Neural progenitor cell (in vitro differentiated cells): ENCODE measurements at places on chromosomes 1 and 21.
A peak's percentile ranks its signal among the peaks of the same experiment; 100 is the strongest.

- no peak for DNase-seq
Measured at GRCh38 chr1:70140343-70140742, 65.0 kb downstream of the LRRC40 start.

- peak; percentile 40 for DNase-seq
Measured at GRCh38 chr1:205670150-205670446, 10.2 kb downstream of the SLC45A3 start.

GRCh38 chr1:153540394-153541361 lies at the start of gene S100A5:
S100A5 (minus strand) TSS chr1:153540934; CDS start chr1:153540191, 743 bp downstream.
- peak; percentile 1 for DNase-seq

GRCh38 chr1:84347932-84348555 lies 46.5 kb downstream of the SAMD13 start:
- DNase-seq = no peak

- DNase-seq = no peak
Measured at GRCh38 chr1:27138368-27138767, 16.6 kb downstream of the SLC9A1 start.

DNA sequence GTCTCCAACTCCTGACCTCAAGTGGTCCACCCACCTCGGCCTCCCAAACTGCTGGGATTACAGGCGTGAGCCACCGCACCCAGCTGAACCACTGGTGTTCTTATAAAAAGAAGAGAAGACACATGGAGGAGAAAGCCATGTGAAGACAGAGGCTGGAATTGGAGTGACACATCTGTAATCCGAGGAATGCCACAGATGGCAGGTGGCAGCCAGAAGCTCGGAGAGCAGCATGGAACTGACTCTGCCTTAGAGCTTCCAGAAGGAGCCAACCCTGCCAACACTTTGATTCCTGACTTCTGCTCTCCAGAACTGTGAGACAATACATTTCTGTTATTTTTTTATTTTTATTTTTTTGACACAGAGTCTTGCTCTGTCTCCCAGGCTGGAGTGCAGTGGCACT lies 59.0 kb upstream of the ATP2B4 start:
- DNase-seq = no peak

DNA sequence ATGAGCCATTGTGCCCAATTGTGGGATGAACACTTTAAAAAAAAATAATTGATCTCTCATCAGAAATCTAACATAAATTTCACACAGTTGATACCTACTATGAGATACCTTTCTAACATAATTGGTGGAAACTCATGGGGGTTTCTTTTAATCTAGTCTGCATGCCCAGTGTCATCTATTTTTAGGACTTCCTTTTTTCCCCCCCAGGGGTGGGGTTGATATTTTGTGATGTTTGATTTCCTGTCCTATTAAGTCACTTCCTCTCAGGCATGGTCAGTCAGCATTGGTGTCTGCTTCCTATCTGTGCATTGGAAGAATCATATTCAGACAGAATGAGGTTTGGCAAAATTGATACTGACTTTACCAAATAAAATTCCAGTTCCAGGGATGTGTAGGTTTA lies 21.5 kb downstream of the NFYC start:
- DNase-seq = no peak

DNA sequence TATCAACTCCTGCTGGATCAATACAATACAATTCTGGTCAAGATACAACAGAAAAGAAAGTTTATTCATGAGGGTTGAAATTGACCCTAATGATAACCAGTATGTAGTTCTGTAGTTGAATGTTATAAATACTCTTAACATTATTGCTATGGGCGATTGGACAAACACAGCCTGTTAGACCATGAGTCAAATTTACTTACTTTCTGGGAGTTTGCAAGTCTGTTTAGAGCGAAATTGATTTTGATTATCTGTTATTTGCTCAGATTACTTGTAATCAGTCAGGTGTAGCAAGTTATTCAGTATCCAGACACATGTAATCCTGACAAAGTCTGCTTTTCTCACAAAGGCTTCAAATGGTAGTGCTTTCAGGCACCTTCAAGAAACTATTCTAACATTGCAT lies 216.6 kb upstream of the B3GALT2 start:
- DNase-seq = no peak

- DNase-seq = peak; percentile 48
Measured at GRCh38 chr1:52551507-52552235, 1.2 kb downstream of the TUT4 start.

DNA sequence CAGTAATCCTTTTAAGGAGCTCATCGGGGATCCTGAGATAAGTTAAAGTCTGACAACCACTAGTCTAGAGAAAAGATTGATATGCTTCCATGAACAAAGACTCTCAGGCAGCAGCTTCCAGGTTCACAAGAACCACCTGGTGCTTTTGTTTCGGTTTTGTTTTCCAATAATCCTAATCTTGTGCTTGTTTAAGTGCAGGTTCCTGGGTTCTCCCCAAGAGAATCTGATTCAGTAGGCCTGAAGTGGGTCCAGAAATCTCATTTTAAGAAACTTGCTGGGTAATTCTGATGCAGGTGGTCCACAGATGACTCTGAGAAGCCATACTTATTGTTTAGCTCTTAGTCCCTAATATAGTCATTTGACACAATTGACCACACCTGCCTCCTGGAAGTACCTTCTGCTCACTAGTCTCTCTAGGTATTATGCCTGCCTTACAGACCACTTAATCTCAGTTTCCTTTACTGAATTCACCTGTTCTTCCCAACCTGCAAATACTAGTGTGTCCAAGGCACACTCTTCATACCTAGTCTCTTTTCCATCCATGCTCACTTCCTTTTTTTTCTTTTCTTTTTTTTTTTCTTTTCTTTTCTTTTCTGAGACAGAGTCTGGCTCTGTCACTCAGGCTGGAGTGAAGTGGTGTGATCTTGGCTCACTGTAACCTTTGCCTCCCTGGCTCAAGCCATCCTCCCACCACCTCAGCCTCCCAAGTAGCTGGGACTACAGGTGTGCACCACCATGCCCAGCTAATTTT lies 20.5 kb upstream of the FRRS1 start:
- no peak for DNase-seq

DNA sequence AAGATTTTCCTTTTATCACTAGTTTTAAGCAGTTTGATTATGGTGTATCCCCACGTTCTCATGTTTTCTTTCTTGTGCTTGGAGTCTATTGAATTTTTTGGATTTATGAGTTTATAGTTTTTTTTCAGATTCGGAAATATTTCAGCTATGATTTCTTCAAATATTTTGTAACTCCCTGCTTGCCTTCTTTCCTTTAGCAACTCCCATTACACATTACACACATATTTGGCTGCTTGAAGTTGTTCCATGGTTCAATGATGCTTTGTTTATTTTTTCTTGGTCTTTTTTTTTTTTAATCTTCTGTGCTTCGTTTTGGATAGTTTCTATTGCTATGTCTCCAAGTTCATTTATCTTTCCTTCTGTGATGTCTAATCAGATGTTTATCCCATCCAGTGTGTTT lies 48.5 kb upstream of the WARS2 start:
- DNase-seq = no peak

- no peak for DNase-seq
Measured at GRCh38 chr1:96020378-96020777, 701.2 kb upstream of the PTBP2 start.

- DNase-seq = no peak
Measured at GRCh38 chr1:225754940-225755641, 22.5 kb upstream of the SRP9 start.

GRCh38 chr1:27638805-27639204 lies 3.8 kb upstream of the FGR start:
- no peak for DNase-seq

- no peak for DNase-seq
Measured at GRCh38 chr1:185823467-185823866, 89.3 kb downstream of the HMCN1 start.

GRCh38 chr1:216826214-216826613 lies 103.0 kb upstream of the ESRRG start:
- DNase-seq = no peak

DNA sequence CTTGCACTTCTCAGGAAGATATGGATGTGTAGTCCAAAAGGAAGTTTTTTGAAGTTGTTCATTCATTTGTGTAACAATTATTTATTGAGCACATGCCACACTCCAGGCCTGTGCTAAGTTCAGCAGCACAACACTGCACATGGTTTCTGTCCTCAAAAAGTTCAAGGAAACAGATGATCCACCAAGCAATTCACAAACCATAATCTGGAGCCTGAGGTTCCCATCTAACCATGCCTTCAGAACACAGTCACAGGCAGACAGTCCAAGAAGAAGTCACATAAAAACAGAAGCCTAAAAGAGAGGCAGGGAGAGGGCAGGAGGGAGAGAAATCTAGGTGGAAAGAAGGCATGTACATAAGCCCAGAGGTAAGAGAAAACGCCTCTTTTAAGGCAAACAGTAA lies 1.9 kb downstream of the CD48 start:
- no peak for DNase-seq

- no peak for DNase-seq
Measured at GRCh38 chr21:32599091-32599490, 13.1 kb downstream of the CFAP298 start.

- DNase-seq = no peak
Measured at GRCh38 chr1:64440183-64440826, 29.6 kb upstream of the CACHD1 start.

- no peak for DNase-seq
Measured at GRCh38 chr1:192767798-192768197, 41.0 kb upstream of the RGS2 start.

DNA sequence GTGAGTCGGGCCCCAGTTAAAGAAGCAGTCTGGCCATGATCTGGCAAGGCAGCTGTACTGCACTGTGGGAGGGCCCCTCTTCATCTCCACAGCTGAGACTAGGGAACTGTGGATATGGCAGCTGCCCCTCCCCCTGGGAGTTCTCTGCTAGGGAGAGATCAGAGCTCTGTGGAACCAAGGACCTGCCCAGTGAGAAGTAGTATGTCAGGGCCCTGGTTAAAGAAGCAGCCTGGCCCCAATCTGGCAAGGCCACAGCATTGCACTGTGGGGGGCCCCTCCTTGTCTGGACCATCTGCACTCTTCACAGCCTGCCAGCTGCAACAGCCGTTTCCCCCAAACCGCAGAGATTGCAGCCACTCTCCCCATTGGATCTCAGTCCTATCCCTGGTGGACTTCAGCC lies 208.5 kb downstream of the DNAH14 start:
- no peak for DNase-seq

- DNase-seq = peak; percentile 53
Measured at GRCh38 chr1:184270556-184270955, 116.3 kb upstream of the C1orf21 start.

- DNase-seq = no peak
Measured at GRCh38 chr1:48853006-48853405, 76.3 kb upstream of the BEND5 start.

- DNase-seq = peak; percentile 43
Measured at GRCh38 chr1:93980320-93981273, 71.4 kb upstream of the GCLM start.

DNA sequence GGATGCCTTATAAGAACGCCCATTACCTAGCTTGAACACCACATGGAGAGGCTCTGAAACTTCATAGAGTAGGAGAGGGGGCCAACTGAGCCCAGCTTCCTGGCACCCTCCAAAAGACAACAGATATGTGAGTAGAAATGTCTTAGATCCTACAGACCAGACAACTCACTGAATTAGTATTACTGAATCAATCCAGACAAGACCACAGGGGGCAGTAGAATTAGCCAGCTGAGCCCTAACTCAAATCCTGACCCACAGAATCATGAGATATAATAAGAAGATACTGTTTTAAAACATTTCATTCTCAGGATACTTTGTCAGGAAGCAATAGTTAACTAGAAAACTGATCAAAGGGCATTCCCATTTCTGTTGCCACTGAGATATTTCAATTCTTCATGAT lies 45.8 kb upstream of the C1orf21 start:
- DNase-seq = no peak

- DNase-seq = no peak
Measured at GRCh38 chr1:110250749-110251148, 40.6 kb downstream of the KCNC4 start.

GRCh38 chr1:171212607-171213351 lies 27.7 kb downstream of the FMO2 start:
- peak; percentile 52 for DNase-seq

DNA sequence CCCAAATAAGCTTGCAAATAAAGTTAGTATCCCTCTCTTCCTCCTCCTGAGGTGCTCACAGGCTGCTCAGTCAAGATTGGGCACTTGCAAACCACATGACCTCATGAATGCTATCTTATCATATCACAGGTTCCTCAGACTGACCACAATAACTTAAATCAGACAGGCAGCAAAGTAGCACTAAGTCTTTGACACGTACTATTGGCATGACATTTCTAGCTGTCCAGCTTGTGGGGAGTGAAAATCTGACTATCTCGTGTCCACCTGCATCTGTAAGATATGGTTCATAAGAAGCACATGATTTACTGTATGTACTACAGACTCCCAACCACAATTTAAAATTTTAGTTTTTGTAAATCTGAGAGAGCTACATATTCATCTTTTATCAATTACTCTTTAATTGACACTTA lies 58.0 kb upstream of the GFI1 start:
- DNase-seq = no peak

- no peak for DNase-seq
Measured at GRCh38 chr1:209564849-209565248, 18.7 kb upstream of the CAMK1G start.

DNA sequence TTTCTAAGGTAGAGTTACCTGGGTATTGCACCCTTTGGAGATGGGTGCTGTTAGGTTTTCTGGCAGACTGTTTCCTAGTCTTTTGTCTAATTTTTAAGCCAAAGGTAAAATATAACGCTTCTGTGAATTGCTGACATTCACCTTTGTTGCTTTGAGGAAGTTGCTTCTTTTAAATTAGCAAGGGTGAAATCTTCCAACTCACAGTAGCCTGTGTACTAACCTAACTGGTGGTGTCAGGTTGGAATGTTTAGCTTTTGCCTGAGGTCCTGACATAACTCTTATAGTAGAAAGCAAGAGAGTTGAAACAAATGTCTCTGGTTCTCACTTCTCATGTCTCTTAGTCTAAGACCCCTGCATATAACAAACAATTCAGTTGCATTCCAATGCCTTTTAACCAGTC lies 61.1 kb upstream of the LPGAT1 start:
- DNase-seq = no peak

DNA sequence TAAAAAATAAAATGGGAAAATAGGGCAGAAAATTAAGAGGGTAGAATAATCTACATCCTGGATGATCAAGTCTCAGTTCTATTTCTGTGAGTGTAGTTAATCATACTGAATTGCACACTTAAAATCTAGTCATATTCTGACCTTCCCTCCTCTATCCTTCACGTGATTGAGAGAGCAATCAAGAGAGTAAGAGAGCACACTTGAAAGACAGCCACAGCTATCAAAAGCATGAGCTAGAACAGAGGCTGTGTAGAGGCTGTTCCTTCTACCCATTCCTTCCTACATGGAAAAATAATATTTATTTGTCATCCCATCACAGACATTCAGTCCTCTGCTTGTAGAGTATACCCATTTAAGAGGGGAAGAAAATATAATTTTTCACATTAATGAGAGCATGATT lies 52.4 kb downstream of the PHC2 start:
- no peak for DNase-seq

GRCh38 chr1:243447347-243447746 lies 191.5 kb downstream of the SDCCAG8 start:
- DNase-seq = no peak
